ENCODE measurements at places on chromosomes 1 and 21.

DNA sequence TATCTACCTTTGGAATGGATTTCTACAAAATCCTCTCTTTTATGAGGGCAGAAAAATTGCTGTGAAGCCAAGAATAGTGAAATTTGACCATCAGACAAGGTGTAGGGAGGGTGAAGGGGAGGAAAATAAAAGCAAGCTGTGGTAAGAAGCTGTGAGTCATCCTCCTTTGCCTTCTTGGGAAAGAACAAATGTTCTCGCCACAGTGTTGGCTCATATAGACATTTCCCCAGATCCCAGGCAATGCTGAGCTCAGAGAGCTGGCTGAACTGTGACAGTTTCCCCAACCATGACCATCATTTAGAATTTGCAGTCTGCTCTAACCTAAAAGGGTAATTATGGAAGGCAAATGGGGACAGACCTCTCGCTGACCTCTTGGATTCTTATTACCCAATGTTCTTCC is 235.4 kb downstream of the PBX1 start:
- DNase-seq: peak; percentile 55

DNA sequence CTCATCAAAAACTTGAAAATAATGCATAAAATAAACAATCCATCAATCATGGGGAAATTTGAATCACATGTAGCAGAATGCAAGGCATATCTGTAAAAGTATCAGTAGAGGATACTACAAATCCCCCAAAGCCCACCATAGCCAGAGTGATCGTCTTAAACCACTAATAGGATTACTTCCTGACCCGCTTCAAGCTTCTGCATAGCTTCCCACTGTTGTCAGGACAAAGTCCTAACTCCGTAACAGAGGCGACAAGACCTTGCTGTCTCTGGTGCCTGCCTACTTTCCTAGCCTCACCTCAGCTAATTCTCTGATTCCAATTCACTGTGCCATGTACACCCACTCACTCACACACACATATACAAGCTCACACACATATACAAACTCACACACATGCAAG is 161.2 kb upstream of the NFIA start:
- DNase-seq: no peak

DNA sequence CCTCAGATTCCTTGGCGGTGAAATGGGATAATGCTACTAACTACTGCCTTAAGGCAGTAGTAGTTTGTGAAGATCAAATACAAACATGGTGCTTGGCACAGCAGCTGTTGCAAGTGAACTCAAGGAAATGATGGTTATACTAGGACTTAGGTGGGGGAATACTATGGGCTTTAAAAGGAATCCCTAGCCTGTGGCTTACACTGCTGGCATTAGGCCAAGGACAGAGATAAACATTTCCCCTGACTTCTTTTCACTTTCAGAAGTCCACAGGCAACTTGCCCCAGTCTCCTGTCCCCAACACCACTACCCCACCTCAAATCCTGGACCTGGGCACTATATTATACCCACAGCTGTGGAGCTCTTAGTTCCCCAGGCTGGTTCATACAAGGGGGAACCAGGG is 13.1 kb upstream of the VAMP4 start:
- no peak for DNase-seq

- peak; percentile 76 for DNase-seq
Measured at GRCh38 chr1:93839307-93839706, 39.7 kb downstream of the DNTTIP2 start.

DNA sequence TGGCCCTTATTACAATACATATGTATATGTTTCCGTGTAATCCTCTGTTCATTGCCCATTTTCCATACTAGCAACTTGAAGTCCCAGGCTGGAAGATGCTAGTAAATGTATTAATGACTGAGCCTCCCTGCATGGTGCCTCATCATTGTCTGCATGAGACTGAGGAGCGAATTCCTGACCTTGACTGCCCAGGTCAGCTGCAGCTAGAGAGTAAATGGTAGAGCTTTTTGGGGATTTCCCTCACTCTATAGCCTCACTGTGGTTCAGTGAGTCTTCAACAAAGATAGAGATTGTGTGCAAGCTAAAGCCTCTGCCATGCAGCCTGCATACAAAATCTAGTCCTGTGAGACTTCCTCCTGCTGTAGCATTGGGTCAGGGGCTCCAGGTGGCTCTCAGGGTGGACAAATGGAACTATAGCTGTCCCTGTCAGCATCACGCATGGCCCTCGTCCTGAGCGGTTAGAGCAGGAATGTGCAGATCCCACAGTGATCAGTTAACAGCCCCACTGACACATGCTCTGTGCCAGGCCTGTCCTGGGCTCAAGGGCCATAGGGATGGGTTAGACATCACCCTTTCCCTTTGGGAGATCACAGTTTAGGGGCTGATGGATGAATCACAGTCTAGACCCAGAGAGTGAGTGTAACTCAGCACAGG is 741.7 kb downstream of the MATN1 start:
- DNase-seq: no peak

DNA sequence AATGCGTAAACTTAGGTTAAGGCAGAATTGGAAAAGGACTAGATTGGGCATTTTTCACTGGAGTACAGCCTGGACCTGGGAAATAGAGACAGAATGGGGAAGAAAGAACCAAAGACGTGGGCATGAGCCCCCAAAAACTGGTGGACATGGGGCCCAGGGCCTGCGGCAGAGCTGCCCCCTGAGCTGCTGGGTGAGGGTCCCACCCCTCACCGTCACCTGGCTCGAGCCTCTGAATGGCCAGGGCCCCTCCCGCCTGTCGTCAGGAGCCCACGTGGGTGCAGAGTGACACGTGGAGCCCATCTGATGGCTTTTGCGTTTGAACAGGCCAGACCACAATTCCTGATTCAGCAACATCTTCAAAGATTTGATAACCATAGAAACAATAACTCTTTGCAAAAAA is 360.9 kb upstream of the VAMP3 start:
- DNase-seq: no peak

- no peak for DNase-seq
Measured at GRCh38 chr1:12665511-12665910, 21.6 kb downstream of the AADACL4 start.

- no peak for DNase-seq
Measured at GRCh38 chr21:35737899-35738346, 322.4 kb downstream of the SETD4 start.

- no peak for DNase-seq
Measured at GRCh38 chr1:170685166-170685565, 21.2 kb downstream of the PRRX1 start.

GRCh38 chr21:41774467-41775148 is 7.8 kb upstream of the RIPK4 start:
- DNase-seq: no peak

GRCh38 chr21:37878946-37879660 is 37.2 kb downstream of the KCNJ6 start:
- no peak for DNase-seq

DNA sequence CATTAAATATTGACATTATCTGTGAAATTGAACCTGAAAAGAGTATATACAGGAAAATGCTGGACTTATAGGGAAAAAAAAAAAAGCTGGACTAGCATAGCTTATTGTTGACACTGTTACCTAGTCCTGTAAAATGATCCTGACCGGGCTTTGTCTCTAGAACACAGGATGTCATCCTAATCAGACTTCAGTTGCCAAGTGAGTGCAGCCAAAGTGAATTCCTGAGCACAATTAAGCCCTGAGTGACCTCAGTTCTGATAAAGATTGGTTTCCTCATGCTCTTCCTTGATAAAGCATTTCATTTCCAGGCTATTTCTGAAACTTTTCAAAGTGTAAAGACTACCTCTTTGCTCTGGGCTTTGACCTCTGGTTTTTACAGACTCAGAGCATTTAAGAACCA is 19.8 kb downstream of the SELP start:
- DNase-seq: no peak

GRCh38 chr21:35441868-35442582 is 392.9 kb upstream of the RUNX1 start:
- DNase-seq: no peak

GRCh38 chr1:84073266-84073665 is 70.8 kb upstream of the PRKACB start:
- DNase-seq: no peak

- DNase-seq: no peak
Measured at GRCh38 chr1:48215222-48215621, 7.3 kb upstream of the SLC5A9 start.

GRCh38 chr1:29631836-29632805 is 395.8 kb downstream of the PTPRU start:
- DNase-seq: no peak

- no peak for DNase-seq
Measured at GRCh38 chr1:208101661-208102431, 142.3 kb downstream of the PLXNA2 start.

DNA sequence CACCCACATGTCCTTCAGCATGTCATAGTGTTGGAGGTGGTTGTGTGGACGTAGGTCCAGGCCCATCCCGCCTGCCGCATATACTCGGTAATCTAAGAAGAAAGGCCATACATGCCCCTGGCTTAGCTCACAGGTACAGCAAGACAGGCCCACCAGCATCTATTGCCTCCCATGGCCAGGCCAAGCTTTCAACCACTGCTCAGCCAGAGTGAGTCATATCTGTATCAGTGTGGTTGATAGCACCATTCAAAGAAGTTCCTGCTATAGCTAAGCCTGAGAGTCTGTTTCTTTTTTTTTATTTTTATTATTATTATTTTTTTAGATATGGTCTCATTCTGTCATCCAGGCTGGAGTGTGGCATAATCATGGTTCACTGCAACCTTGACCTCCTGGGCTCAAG is 17.0 kb downstream of the KLHDC8A start:
- peak; percentile 17 for DNase-seq

DNA sequence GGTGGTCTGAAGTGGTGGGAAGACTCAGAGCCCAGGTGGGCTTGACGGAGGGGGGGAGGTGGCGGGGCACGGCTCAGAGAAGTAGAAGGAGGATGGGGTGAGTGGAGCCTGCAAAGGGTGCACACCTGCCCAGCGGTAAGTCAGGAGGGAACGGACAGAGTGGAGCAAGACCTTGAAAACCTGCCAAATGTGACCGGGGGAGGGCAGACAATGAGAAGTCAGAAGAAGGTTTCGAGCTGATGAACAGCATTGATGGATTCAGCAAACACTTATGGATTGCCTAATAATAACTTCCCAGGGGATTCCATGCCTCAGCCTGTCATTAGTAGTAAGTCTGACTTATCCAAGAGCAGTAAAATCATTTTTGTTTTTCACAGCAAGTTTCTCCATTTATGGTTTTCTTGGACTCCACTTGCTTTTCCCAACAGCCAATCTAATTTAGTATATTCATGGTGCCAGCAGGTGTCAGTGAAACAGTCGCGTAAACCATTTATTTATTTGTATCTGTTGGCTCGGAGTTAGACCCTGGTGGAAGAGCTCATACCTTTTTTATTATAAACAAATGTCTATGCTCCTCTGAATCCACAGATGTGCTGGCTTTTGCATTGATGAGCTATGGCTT is 279.1 kb downstream of the PCP4 start:
- no peak for DNase-seq

DNA sequence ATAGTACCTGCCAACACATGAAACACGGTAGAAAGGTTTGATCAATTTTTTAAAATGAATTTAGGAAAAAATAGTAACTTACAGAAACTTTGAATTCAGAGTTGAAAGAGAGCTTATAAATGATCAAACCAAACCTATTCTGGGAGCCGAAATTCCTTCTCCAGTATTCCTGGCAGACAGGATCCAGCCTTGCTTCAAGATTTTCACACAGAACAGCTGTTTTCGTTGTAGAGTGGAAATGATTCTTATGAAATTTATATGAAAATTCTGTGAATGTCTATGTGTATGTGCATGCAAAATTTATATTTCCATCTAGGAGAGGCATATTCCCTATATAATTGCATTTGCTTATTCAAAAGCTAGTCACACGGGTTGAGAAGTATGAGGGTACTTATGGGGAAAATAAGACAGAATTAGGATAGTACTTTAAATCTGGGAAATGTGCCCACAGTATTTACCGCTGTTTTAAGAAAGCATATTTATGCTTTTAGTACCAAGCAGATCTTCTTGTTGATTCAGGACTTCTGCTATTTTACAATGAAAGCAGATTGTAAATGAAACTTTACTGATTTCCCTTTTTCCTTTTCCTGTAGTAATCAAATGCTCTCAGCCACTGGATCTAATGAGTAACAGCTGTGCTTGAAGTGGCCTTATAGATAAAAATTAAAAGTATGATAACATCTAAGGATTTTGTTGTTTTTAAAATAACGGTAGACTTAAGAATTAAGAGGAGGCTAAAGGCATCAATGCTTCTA is 30.4 kb downstream of the PRRX1 start:
- no peak for DNase-seq

DNA sequence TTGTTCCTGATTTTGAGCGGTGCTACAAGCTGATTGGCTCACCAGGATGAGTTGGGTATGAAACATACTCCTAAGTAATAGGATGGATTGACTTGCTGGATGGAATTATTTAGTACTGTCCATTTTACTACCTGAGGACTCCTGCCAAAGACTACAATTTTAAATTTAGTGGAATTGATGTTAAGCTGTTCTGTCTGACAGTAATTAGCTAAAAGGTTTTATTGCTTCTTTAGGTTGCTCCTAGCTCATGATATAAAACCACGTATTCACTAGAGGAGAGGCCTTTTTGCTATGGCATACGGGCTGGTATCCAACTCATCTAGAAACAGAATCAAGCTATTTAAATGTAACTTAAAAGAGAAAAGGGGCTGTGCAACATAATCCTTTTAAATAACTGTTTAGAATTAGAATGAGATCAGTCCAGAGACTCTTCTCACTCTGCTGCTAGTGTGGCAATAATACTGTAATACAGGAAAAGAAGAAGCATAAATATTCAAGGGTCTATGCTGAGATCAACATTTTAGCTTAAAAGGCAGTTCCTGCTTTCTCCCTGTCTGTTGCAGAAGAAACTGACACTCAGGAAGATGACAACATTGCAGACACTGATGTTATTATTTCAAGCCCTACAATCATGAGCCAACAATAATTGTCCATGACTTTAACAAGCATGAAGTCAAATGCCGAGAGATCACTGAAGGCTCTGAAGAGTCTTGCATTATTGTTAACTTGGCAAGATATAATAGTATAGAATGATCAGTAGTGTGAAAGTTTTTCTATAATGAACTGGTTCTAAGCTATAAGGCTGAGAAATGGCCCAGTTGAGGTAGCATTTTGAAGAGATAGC is 258.7 kb upstream of the ADGRL4 start:
- no peak for DNase-seq

Measured in suppressor macrophage treated with lipopolysaccharide for 1 hour (primary cell).